ENCODE measurements at places on chromosomes 3 and 15. TPM values are rescaled to one million over a fixed set of nuclear protein-coding genes. Genes with fewer than 3 reads are reported as not detected.

DNA sequence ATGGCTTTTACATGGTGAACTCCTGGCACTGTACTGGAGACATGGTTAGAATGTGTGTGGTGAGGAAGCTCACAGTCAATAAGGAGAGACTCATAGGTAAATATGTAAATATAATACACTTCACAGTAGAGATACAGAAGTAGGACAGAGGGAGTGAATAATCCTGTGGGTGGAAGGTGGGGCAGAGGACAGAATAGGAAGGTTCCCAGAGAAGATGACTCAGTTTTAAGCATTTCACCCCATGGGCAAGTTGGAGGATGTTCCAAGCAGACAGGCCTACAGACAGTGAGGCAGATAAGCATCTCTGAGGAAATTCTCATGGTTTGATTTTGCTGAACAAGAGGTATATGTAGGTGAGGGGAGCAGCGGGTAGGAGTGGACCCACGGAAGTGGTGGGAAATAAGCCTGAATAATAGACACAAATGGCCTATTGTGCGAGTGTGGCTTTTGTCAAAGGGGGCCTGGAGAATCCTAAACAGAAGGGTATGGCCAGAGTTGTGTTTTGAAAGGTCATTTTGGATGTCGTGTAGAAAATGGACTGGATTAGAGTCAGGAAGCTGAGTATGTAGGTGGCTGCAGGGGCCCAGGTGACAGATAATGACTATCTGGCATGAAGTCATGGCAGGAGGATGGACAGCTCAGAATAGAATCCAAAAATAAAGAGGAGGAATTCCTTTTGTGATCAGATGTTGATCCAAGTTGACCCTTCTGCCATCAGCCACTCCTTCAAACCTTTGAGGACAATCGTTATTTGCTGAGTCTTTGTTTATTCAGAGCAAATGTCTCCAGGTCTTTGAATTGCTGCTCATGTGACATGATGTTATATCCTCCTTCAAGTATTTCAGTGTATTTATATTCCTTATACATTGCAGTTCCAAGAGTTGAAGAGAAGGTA, 97.3 kb upstream of the THRB start:
- no peak for DNase-seq

GRCh38 chr3:52829906-52830463, 487 bp downstream of the ITIH4 start:
- no peak for DNase-seq

- no peak for DNase-seq
These were observed 28.6 kb upstream of the GPR149 start for GRCh38 chr3:154458560-154458959.

Gene RLBP1
- total RNA-seq, result not detected

Gene FBXL22
- total RNA-seq, result 0.31 TPM

GRCh38 chr3:164791263-164791662, 287.0 kb downstream of the SI start:
- DNase-seq, result no peak

- no peak for DNase-seq
These were observed 231.8 kb downstream of the UACA start for GRCh38 chr15:70531576-70531975.

- DNase-seq, result no peak
These were observed 232.9 kb downstream of the ADAMTS17 start for GRCh38 chr15:100108846-100109245.

Gene CD276
- 552 TPM for total RNA-seq

Gene AHSG
- not detected for total RNA-seq

DNA sequence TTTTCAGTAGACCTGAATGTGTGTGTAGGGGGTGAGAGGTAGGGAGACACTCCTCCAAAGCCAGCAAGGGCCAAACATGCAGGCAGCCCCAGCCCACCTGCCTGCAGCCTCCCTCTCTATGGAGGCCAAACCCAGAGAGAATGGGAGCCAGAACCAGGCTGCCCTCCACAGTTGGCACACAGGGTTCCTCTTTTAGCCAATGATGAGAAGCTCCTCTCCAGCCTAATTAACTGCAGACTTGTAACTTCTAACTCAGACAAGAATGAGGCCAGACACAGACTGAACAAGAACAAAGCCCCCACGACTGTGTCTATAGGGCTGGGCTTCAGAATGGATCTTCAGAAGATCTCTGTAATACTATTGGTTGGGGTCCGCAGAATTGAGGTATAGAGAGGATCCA, 12.3 kb upstream of the TLE3 start:
- DNase-seq, result no peak

Gene HCN4
- 0.54 TPM for total RNA-seq

Gene MLF1
- 59.8 TPM for total RNA-seq

- peak; percentile 88 for DNase-seq
These were observed 24.9 kb upstream of the SIAH2 start for GRCh38 chr3:150787741-150788370.

Gene NR1I2
- total RNA-seq, result 0.23 TPM

DNA sequence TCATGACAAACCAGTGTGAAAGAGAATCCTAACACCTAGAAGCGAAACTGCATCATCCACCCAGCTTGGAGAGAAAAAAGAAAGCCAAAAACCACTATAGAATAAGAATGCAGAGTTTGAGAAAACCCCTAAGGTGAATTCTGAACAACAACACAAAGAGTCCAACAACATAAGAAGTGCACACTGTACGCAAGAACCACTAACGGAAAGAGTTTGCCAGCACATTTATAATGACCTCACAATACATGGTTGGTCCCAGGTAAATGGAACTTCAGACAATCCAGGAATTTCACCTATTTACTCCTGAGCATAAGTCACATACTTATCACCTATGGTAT, 128.3 kb upstream of the BHLHE40 start:
- DNase-seq, result no peak

Gene CCDC9B
- 0.92 TPM for total RNA-seq

- no peak for DNase-seq
These were observed 82.5 kb downstream of the STT3B start for GRCh38 chr3:31615071-31615875.

DNA sequence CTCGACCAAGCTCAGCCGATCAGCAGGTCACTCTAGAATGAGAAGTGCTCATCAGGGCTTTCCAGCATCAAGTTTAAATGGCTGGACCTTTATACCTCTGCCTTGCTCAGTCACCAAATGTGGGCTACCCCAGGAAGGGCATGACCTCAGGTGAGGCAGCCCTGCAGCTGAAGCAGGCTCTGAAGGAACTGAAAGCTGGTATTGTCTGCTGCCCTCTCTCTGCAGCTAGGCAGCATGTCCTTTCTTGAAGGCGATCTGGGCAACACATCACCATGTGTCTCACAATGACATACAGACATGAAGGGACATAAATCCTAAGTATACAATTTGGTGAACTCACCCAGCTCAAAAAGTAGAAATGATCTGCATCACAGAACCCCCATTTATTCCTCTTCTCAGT, 38.7 kb upstream of the ARID3B start:
- no peak for DNase-seq

DNA sequence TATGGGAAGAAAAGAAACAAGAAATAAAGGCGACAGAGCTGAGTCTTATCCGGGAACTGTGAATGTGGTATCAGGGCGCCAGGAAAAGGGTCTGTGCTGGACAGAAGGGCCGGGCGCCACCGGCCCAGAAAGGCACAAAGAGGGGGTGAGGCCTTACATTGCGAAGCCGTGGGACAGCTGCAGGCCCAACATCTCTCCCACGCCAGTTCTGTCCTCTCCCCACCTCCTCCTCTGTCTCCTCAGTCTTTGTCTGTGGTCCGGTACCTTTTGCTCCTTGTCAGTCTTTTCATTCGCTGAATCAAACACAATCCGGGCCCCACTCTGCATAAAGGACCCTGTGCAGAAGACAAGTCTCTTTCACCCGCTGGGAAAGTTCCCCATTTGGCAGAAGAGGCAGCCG, 81.8 kb downstream of the LRIG1 start:
- DNase-seq, result no peak

- no peak for DNase-seq
These were observed 35.1 kb downstream of the MDFIC2 start for GRCh38 chr3:70277304-70277703.

Gene GPR62
- total RNA-seq, result not detected

GRCh38 chr15:64010719-64011118, 35.6 kb downstream of the DAPK2 start:
- no peak for DNase-seq

Gene CCDC14
- total RNA-seq, result 44.5 TPM

DNA sequence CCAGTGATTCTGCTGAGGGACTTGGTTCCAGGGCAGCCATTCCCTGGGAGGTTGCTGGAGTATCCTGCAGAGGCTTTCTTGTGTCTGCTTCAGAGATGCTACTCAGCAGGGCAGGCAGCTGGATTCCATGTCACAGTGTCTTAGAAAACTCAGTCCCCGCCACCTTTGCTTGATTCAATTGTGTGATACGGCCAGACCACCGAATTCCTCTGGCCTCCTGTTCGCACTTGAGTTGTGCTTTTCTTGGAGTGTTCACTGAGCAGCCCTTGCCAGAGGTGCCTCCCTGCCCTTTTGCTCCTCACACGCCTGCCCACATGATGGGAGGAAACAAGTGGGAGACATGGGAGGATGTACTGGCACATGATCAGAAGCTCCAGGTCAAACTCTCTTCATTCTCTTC, 19.6 kb upstream of the SHC4 start:
- no peak for DNase-seq

GRCh38 chr3:17836092-17836491, 93.7 kb upstream of the TBC1D5 start:
- no peak for DNase-seq

GRCh38 chr3:189305412-189305811, 133.6 kb downstream of the TPRG1 start:
- no peak for DNase-seq

- DNase-seq, result peak; percentile 15
These were observed 30.6 kb upstream of the ZSCAN2 start for GRCh38 chr15:84570164-84570735.

Gene GPR176
- 2.4 TPM for total RNA-seq

- no peak for DNase-seq
These were observed 296.0 kb downstream of the MEX3B start for GRCh38 chr15:81749716-81750375.

DNA sequence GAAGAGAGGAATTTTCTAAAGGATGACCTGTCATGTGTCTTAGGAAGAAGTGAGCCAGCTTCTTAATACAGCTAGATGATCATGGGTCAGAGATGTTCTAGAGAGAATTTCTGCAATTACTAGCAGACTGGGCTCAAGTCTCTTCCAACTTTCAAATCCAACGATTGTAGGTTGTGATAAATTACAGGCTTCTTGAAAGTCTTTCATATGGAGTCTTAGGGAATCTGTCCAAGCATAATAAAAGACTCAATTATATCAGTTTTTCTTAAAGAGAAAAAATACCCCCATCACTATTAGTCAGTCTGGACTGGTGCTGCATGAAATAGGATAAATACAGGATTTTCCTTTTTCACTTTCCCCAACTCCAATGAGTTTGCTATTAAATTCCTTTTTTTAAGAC, 59.1 kb downstream of the DRD3 start:
- DNase-seq, result no peak

GRCh38 chr3:72017935-72018334, 233.0 kb upstream of the PROK2 start:
- no peak for DNase-seq

DNA sequence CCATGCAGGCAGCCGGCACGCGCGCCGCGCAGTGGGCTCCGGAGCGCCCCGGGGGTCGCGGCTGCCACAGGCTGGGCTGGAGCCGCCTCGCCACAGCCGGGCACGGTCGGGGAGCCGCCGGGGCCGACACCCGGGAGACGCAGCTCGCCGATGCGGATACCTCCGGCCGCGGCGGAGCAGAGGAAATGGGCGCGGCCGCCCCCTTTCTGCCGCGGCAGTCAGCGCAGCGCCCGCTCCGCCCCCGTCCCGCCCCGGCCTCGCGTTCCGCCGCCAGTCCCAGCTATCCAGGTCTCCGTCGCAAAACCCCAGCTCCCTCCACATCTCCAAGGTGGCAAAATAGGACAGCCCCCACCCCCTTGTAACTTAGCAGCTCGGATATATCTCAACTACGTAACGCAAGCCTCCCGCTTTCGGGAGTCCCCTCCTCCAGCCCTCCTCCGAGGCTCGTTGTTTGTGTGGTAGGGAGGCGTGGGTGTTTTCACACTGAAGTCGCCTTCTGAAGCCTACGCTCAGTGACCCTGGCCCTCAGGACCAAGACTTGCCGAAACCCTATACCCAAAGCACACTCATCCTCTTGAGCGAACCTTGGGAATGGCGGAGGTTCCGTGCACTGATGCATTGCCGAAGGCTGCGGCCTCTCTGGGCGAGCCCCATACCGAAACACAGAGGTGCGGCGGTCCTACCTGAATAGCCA, at the start of gene SH3BP5:
SH3BP5 (minus strand) TSS at position 182 of the 694 bp plus-strand sequence; CDS start at position 4, 178 bp downstream.
- DNase-seq, result peak; percentile 82

- no peak for DNase-seq
These were observed 72.5 kb upstream of the ACAN start for GRCh38 chr15:88730751-88731150.

- DNase-seq, result no peak
These were observed 146.8 kb upstream of the HES1 start for GRCh38 chr3:193989186-193989585.

Gene CKMT1A
- 9.4 TPM for total RNA-seq

DNA sequence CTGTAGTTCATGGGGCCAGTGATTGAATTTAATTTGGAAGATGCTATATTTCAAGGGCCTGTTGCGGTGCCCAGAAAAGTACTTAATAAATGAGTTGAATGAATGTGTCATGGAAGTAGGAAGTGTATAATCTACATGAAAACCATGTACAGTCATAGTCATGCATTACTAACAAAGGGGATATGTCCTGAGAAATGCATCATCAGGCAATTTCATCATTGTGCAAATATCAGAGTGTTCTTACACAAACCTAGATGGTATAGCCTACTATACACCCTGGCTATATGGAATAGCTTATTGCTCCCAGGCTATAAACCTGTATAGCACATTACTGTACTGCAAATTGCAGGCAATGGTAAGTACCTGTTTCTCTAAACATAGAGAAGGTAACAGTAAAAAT, 10.7 kb upstream of the MYO5C start:
- DNase-seq, result no peak

GRCh38 chr15:39358441-39359041, 222.3 kb upstream of the THBS1 start:
- no peak for DNase-seq

Gene CHRM5
- not detected for total RNA-seq

DNA sequence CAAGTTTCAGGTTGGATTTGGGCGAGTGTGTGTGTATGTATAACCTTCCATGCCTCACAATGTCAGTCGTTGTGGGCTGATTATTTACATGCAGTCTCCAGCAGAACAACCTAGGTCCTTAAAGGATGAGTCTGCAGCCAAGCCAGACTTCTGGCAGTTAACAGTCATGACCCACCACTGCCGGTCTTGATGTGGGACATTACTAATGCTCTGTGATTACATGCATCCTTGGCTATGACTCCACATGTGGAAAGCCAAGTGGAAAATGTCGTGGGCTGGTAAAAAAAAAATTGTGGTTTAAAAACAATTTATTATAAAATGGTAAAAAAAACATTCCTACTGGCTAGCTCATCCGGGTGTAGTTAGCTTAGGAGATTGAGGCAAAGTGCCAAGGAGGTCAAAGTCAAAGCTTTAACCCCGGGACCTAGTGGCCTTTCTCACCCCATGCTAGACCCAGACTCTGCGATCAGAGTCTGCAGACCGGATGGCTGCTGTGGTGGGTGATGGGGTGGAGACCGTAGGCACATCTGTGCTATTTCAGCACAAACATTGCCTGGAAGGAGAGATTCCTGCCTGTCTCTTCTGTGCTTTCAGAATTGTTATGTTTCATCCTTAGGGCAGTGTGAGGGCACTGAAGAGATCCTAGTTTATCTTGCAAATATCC, 6.8 kb downstream of the RARRES1 start:
- no peak for DNase-seq

- DNase-seq, result peak; percentile 20
These were observed 562.8 kb downstream of the NR2F2 start for GRCh38 chr15:96893159-96893906.

- no peak for DNase-seq
These were observed 409.6 kb upstream of the TBL1XR1 start for GRCh38 chr3:177606891-177607290.

GRCh38 chr3:192919901-192920300, 2.2 kb upstream of the MB21D2 start:
- no peak for DNase-seq
